ENCODE measurements at places on chromosomes 1 and 21.
A peak's percentile ranks its signal among the peaks of the same experiment; 100 is the strongest.

DNA sequence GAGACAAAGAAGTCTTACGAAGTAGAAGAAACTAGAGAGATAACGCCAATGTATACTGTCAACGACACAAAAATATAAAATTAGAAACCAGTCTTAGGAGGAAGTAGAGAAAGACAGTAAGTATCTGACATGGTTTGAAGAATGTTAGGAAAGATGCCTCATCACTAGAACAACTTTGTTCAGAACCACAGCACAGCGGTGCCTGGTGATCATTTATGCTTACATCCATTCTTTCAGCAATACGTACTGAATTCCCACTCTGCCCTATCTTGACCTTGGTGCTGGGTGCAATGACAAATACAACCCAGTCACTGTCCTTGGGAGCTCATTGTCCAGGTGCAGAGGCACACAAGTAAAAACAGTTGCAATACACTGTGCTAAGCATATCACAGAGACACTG, 104.4 kb downstream of the TM2D1 start:
- DNase-seq: no peak

- DNase-seq: no peak
These were observed 38.6 kb downstream of the C21orf91 start for GRCh38 chr21:17780539-17780938.

- peak; percentile 28 for DNase-seq
These were observed 45.5 kb upstream of the VANGL1 start for GRCh38 chr1:115596080-115596780.

GRCh38 chr1:55828044-55828443, 612.9 kb upstream of the USP24 start:
- DNase-seq: no peak

DNA sequence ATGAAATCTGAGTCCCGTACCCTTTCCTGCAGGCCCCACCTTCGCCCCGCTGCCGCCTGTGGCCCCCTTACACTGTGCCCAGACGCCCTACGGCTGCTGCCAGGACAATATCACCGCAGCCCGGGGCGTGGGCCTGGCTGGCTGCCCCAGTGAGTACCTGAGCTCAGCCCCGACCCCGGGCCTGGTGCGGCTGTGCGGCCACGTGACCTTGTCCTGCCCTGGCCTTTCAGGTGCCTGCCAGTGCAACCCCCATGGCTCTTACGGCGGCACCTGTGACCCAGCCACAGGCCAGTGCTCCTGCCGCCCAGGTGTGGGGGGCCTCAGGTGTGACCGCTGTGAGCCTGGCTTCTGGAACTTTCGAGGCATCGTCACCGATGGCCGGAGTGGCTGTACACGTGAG, 25.2 kb downstream of the AGRN start:
- DNase-seq: no peak

GRCh38 chr1:48744032-48744431, 32.7 kb downstream of the BEND5 start:
- no peak for DNase-seq

DNA sequence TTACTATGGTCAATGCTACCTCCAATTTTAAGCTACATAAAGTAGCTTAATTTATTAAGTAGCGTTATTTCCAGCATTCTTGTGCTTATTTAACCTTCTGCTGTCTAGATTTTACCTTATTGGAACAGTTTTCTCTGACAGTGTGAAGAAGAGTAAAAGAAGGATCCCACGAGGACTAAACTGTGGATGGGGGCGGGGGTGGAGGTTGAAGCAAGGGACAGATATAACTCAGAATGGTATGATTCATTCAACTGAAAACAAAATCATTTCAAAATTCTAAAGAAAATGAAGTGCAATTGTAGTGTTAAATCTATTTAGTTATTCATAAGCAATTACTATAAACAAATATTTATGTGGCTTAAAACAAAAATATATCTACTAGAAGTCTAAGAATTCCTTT, 11.5 kb upstream of the VAV3 start:
- no peak for DNase-seq

DNA sequence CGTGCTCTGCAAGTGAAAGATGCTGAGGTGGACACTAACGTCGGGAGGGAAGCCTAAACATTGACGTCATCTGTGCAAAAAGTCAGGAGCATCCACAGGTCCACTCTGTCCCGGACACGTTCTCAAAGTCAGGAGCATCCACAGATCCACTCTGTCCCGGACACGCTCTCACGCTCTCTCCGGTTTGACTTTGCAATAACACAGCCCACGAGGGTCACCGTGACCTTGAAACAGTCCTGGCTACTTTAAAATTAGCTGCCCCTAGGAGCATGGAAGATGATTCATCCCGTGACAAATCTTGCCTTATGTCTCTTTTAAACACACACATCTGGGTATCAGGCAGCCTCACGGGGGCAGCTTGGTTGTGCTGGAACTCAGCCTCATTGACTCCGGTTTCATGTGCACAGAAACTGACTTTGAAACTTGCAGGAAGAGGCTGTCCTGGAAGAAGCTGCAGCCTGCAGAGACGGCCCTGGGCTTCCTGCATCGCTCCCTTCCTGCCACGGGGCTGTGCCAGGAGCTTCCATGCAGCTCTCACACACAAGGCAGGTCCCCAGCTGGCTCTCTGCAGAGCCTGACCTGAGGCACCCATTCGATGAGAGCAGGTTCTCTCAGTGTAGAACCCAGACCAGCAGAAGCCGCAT, 18.1 kb upstream of the COL18A1 start:
- DNase-seq: peak; percentile 75

DNA sequence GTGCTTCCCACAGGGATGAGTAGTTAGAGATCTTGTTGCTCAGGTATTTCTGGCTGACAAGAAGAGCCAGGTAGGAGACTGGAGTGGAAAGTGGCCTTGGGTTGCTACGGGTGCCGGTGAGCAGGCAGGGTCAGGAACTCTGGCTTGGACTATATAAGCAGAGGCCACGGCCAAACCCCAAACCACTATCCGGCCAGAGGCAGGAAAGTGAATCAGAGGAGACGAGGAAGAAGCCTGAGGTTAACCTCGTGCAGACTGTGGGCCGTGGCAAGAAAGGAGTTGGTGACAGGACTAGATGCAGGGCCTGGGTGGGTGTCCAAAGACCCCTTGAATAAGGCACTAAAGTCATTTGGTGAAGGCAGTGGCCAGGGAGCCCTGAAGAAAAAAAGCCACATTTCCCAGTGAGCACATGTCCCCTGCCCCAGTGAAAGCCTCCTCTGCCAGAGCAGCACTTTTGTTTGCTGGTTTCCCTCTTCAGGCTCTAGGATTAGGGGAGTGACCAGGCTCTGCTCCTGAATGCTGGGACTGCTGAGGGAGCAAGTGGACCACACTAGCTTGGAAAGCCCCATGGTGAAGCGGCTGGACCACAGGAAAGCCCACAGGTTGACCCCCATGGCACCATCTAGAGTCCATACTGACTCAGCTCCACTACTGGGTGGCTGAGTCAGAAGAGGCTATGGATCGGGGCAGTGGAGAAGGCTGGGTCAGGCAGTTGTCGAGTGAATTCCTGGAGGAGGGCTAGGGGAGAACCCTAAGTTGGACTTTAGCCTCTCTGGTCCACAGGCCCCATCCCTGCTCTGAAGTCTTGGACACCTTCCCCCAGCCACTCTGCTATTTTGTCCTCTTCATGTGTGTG, 23.4 kb downstream of the CSF1 start:
- DNase-seq: no peak

DNA sequence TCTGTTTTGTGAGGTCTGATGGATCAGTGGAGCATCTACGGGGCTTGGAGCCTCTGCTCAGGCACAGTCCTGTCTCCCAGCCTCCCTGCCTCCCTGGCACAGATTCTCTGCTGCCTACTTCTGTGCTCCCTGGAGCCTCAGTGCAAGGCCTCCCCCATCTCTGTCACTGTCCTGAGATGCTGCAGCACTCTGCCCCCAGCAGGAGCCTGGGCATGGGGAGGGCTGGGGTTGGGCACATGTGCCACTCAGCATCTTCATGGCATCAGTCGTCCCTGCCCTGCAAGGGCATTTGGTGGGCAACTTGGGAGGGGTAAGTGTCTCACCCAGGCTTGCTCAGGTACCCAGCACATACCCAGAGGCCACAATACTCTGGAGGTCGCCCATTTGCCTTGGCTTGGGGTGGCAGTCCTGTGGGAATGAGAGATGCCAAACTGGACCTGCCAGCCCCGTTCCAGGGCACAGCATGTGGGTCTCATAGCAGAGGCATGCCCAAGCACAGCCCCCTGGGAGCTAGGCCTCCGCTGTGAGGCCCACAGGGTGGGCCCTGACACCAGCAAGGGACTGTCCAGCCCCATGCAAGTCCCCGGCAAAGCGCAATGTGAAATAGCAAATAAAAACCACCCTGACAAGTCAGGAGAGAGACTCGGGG, 28.7 kb downstream of the PADI3 start:
- no peak for DNase-seq

DNA sequence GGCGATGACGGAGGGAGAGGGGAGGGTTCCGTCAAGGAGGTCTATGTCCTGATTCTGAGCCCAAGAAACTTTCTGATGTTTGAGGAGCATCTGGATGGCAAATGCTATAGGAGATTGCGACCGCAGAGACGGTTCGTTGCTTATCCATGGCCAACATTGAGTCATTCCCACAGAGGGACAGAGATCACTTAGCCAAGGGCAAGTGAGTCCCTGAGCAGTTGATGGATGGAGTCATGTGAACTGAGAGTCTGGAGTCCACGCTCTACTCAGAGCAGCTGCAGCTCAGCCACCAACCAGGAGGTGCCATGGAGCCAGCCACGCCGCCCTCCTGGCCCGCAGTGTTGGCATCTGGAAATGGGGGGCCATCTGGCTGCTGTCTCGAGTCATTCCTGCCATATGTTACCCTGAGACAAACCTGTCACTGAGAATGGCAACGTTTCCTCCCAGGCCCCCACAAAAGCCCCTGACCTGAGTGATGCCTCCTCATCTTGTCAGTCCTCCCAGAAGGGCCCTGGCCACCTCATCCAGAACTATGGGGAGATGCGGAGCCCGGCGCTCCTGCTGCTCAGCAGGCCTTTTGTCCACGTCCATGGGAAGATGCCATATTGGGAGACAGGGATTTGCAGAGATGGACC, 58.6 kb downstream of the ATP5PO start:
- DNase-seq: no peak

- DNase-seq: no peak
These were observed 21.1 kb downstream of the UBAP2L start for GRCh38 chr1:154241703-154242351.

GRCh38 chr1:178552856-178553255, 39.9 kb downstream of the TEX35 start:
- no peak for DNase-seq

GRCh38 chr21:35720208-35720731, 340.1 kb downstream of the SETD4 start:
- DNase-seq: no peak

DNA sequence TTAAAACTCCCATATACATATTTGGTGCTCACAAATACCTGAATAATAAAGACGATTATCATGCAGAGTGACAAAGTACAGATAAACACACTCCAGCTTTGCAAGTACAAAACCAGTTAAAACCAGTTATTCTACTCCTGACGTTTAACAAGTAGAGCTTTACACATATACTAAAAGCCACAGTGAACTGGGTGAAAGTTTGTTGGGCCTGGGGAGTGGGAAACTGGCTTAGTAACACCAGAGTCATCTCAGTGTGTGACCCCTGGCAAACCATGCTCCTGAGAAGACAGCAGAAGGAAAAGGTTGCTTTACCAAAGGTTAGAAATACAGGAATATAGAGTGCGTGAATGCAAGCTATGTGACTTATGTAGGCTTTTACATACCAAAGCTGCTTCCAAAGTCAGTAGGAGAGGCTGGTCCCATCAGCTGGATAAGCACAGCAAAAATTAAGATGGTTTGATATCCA, 148.1 kb downstream of the NRIP1 start:
- no peak for DNase-seq

- DNase-seq: no peak
These were observed 89.2 kb upstream of the CCDC190 start for GRCh38 chr1:162950187-162950586.

DNA sequence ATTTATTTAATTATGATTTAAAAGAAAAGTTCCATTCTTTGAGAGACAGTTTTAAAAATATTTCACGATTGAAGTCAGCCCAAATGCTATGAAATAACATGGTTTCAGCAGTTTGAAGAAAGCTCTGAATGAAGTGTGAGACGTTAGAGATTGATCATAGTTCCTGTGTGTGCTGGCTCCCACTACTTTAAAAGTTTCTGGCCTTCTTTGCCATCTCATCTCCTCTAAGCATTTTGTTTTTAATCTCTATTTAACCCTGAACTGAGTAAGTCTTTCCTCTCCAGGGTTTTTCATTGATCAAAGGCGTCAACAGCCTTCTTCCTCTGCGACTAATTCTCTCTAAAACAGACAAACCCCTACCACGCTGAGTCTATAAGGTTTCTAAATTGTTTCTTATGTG, 225.3 kb upstream of the B3GALT2 start:
- no peak for DNase-seq

DNA sequence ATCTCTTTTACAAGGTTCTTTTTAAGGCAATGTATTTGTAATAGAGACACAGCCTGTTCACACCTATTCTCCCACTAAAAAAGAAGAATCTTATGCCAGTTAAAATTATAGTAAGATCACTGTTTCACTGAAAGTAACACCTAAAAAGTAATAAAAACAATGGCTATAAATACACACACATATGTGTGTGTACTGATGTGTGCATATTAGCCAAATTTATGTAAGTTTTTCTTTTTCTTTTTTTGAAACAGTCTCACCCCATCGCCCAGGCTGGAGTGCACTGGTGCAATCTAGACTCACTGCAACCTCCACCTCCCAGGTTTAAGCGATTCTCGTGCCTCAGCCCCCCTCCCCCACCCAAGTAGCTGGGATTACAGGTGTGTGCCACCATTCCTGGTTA, 56.8 kb upstream of the SLC30A10 start:
- DNase-seq: no peak

DNA sequence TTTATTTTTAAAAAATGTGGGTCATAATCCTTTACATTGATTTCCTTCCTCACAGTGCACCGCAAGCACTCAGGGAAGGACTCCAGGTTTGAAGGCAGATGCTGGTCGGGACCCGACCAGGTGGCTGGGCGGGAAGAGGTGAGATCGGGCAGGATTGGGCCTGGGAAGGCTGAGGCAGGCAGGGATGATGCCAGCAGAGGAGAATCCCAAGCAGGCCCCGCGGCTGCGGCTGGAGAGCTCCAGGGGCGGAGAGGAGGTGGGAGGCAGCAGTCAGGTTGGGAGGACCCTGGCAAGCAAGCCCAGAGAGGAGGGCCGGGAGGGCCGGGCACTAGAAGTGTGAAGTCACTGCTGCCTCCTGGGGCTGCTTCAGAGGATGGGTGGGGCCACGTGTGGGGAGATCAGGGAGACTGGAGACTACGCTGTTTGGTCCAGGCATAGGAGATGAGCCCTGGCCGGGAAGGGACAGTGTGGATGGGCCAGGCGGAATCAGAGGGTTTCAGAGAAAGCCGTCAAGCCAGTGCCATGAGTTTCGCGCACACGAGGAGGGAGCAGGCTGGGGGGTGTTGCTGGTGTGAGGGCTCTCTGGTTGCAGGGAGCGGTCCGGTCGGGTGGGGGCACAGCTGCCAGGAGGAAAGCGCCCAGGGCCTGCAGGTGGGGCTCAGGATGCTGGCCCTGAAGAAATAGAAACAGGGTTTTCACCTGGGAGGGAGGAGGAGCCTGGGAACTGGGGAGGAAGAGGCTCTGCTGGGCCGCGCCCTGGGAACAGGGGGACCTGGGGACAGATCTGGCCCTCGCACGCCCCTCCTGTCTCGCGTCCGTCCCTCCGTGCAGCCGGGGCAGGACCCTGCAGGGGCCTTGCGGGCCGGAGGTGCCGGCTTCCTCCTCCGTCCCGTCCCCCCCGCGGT, 888 bp upstream of the COL18A1 start:
- DNase-seq: no peak

- DNase-seq: no peak
These were observed 141.8 kb downstream of the RGS7 start for GRCh38 chr1:241215203-241215602.

GRCh38 chr1:187336441-187337168, 507.9 kb downstream of the PLA2G4A start:
- DNase-seq: no peak

- DNase-seq: no peak
These were observed 3.9 kb downstream of the TMEM61 start for GRCh38 chr1:54984131-54984842.

All from SJSA1 (cell line).